Neural crest cell (in vitro differentiated cells): ENCODE measurements at places on chromosomes 5 and 9. TPM values are rescaled to one million over a fixed set of nuclear protein-coding genes. Genes with fewer than 3 reads are reported as not detected.

GRCh38 chr5:68953875-68954617, 139.8 kb upstream of the SLC30A5 start:
- DNase-seq = no peak

STX17 gene
- total RNA-seq = 24.3 and 25.2 TPM in 2 replicates

- DNase-seq = no peak
Measured at GRCh38 chr9:131467214-131467935, 35.3 kb upstream of the POMT1 start.

HMMR gene
- 38.5 and 44.4 TPM in 2 replicates for total RNA-seq

- no peak for DNase-seq
Measured at GRCh38 chr5:54388409-54388808, 67.1 kb upstream of the HSPB3 start.

DNA sequence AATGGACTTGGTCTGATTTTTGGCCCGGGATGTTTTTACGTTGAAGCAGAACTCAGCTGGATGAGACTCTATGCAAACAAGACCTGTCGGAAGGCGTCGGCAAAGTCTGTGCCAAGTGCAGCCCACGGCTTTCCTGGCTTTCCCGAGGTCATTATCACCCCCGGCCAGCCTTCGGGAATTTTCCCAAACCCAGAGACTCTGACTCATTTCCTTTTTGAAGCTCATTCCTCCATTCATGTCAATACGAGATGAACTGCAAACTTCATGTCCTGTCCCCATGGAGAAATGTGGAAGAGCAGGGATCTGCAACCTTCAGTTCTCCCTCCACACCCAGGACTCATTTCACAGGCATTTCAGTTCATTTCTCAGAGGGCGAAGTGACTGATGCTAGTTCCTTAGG, 95.3 kb downstream of the IRX2 start:
- no peak for DNase-seq

- no peak for DNase-seq
Measured at GRCh38 chr9:94918038-94918753, 191.7 kb downstream of the AOPEP start.

DNAI1 gene
- 1.5 and 1.9 TPM in 2 replicates for total RNA-seq

SUSD3 gene
- 0.27 TPM in 1 of 2 replicates, not detected in the other for total RNA-seq

- DNase-seq = no peak
Measured at GRCh38 chr5:93748875-93749397, 7.5 kb upstream of the POU5F2 start.

GRCh38 chr9:105972466-105973204, 278.3 kb downstream of the TMEM38B start:
- no peak for DNase-seq

- no peak for DNase-seq
Measured at GRCh38 chr9:78923966-78924659, 627.2 kb downstream of the PSAT1 start.

KIF12 gene
- total RNA-seq = not detected in 2 replicates

DNA sequence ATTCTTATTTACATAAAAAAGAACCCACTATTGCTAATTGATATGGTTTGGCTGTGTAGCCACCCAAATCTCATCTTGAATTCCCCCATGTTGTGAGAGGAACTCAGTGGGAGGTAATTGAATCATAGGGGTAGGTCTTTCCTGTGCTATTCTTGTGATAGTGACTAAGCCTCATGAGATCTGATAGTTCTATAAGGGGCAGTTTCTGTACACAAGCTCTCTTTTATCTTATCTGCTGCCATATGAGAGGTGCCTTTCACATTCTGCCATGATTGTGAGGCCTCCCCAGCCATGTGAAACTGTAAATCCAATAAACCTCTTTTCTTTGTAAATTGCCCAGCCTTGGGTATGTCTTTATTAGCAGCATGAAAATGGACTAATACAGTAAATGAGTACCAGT, 58.2 kb upstream of the PRR16 start:
- no peak for DNase-seq

DNA sequence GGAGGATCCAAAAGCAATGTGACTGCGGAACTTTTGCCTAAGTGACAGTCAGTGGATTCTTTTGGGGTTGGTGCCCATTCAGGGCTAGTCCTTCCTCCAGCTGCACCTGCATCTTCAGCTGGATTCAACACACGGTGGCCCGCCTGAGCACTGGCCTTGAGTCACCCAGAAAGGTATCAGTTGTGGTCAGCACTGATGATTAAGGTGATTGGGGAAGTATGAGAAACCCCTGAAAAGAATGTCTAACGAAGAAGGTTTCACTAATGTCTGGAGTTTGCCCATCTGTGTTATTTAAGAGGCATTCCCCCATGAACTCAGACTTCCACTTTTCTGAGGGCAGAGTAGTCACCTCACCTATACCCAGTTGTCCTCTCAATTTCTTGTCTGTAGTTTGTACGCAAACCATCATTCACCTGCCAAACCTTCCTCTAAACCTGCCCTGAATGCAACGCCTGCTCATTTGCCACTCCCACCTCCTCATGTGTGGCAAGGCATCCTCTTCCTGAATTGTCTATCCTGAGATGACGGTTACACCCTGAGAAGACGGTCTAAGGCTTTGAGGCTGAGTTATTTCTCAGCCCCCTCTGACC, 27.2 kb downstream of the CSF2 start:
- no peak for DNase-seq

NOXA1 gene
- total RNA-seq = 0.89 and 0.98 TPM in 2 replicates

FAM219A gene
- total RNA-seq = 20.6 and 20.9 TPM in 2 replicates

DOCK2 gene
- 0.77 and 1.0 TPM in 2 replicates for total RNA-seq

- DNase-seq = no peak
Measured at GRCh38 chr5:55694152-55694830, 17.8 kb downstream of the SLC38A9 start.

GPR150 gene
- 0.14 TPM in 1 of 2 replicates, not detected in the other for total RNA-seq

- DNase-seq = no peak
Measured at GRCh38 chr5:132477784-132478365, 12.7 kb downstream of the IRF1 start.

DNA sequence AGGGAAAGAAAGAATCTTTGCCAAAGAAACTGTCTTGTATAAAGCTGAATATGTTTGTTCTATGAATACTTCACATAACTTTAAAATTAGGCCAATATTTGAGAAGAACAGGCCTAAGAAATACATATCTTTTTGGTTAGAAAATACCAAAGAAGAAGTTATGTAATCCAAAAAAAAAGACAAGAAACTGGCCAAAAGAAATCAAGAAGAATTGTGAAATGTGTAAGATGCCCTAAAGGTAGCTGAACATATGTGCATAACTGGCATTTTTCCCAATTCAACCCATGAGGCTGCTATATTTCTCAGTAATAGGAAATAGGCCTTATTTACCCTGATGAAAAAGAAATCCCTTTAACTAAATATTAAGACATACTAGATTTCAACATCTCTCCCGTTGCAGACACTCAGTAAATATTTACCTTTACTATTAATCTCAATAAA, 290.0 kb downstream of the CETN3 start:
- no peak for DNase-seq

ARSI gene
- total RNA-seq = 0.25 and 0.51 TPM in 2 replicates

IFNE gene
- 0.16 TPM in 1 of 2 replicates, not detected in the other for total RNA-seq

PRDM12 gene
- 2.2 and 2.5 TPM in 2 replicates for total RNA-seq

DNA sequence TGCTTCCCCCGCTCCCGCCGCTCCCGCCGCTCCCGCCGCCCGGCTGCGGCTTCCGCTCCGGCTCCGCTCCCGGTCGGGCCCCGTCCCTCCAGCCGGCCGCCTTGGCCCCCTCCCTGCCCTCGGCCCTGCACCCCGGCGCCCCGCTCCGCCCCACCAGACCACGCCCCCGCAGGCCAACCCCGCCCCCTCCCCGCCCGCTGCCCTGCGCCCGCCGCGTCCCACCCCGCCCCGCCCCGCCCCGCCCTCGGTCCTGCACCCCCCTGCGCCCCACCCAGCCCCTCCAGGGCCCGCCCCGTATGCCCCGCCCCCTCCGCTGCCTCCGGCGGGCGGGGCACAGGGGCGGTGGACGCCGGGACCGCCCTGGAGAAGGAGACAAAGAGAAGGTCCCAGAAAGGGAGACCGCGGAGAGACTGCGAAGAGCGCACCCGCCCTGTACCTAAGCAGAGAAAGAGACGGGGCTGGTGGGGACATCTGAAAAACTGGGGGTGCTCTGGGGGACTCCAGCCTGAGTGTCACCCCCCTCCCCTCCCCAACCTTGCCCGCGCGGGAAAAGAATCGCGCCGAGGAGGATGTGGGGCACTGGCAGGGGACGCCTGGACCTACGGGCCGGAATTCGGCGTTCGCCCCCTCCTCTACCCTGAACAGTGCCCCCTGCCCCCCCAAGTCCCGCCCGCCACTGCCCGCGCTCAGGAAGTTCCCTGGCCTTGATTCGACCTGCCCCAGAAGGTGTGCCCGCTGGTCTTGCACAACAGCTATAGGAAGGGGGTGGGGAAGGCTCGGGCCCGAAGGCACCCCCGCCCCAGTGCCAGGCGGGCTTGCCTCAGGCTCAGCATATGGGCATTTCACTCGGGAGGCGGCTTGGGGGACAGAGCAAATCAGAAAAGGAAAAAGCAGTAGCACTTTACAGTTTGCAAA, 42.8 kb upstream of the STXBP1 start:
- DNase-seq = peak; percentile 68

SPINK7 gene
- not detected in 2 replicates for total RNA-seq

- DNase-seq = no peak
Measured at GRCh38 chr9:110997847-110998246, 40.4 kb downstream of the LPAR1 start.

GRCh38 chr5:36655161-36655560, 48.8 kb downstream of the SLC1A3 start:
- no peak for DNase-seq

- DNase-seq = no peak
Measured at GRCh38 chr5:168317096-168317520, 25.7 kb downstream of the WWC1 start.

DNA sequence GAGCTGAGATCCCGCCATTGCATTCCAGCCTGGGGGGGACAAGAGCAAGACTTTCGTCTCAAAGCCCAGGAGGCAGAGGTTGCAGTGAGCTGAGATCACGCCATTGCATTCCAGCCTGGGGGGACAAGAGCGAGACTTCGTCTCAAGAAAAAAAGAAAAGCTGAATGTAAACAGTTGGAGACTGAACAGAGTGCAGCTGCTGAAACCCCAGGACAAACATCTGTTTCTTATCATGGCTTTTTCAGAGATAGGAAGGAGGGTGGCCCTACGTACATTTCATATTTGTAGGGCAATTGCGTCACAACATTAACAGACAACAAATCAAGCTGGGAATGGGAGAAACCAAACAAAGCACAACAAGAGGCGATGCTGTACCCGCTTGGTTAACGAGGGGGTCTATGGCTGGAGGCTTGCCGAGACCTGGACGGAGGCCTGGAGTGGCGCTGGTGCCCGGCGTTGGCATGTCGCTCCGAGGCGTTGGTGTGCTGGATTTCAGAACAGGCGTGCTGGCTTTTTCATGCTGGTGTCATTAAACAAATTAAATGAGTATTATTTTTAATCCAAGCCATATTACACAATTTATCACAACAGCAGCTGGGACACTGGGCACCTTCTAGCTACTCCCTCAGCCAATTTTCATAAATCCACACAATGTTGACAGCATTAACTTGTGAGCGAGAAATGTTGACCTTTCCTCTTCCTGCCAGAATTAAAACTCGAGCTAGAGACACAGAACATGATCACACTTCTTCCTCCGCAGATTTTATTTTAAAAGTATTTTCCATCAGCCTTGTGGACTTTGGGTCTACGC, 76.1 kb downstream of the TLE1 start:
- no peak for DNase-seq

- no peak for DNase-seq
Measured at GRCh38 chr9:95938724-95939123, 63.2 kb downstream of the ERCC6L2 start.

DNA sequence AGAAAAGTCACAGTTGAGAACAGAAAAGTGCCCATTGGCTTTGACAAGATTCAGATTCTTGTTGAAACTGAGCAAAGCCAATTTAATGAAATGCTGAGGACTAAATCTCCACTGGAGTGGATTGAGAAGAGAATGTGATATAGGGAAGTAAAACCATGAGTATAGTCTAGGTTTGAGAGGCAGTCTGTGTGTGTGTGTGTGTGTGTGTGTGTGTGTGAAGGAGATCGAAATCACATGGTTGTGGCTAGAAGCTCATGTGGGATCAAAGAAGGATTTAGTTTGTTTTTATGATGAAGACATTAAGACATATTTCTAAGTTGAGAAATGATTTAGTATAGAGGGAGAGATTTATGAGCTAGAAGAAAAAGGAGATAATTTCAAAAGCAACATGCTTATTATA, 275.7 kb upstream of the DAB2 start:
- DNase-seq = no peak

EFNA5 gene
- 42.2 and 43.0 TPM in 2 replicates for total RNA-seq

GAS1 gene
- 23.3 and 24.6 TPM in 2 replicates for total RNA-seq

GRCh38 chr9:97313746-97314145, 6.3 kb downstream of the CCDC180 start:
- DNase-seq = no peak

GRCh38 chr9:134993996-134994720, 76.4 kb upstream of the FCN1 start:
- DNase-seq = no peak

DNA sequence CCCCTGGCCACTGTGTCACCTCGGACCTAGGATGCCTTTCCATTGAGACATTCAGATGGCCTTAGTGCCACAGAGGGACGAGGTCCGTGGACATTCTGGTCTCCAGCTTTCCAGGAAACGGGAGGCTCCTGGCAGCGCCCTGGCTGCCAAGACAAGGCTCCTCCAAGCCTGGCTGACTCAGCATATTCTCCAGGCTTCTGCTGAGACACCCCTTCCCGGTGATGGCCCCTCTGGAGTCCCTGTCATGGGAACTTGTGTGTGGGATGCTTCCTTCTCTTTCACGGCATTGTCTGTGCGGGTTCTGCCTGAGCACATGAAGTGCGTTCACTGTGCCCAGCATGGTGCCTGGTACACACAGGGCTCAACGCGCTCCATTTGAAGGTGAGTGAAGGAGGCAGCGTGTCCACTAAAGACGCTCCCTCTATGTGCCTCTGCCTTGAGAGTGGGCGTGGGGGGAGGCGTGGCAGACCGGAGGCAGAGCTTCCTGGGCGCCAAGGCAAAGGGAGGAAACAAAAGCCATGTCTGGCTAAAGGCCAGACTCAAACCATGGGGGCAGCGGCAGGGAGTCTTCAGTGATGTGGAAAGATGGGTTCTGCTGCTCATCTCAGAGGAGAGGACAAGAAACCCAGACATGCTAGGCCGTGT, 46.4 kb upstream of the PRRC2B start:
- no peak for DNase-seq

ANKRD34B gene
- total RNA-seq = 0.05 TPM in 1 of 2 replicates, not detected in the other

FOXE1 gene
- total RNA-seq = 0.09 TPM in 1 of 2 replicates, not detected in the other

GLRA1 gene
- 0.21 and 0.23 TPM in 2 replicates for total RNA-seq

DNA sequence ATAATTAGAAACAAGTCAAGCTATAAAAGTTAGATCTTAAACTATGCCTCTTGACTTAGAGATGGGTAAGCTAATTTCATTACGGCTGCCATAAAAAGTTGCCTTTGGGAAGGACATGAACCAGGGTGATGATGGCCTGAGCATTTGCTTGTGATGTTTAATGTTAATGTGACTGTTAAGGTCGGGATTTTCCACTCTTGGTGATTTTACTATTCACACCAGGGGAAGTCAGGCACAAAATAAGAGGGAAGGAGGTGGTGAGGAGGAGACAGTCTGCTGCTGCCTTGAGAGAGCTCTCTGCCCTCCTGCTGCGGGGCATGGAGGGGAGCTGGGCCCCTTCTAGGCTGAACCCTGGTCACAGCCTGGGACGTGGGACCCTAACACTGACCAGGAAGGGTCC, 34.4 kb downstream of the AHRR start:
- no peak for DNase-seq
